ENCODE measurements at places on chromosomes 16 and 17.

- DNase-seq, result no peak
Measured at GRCh38 chr17:28173801-28174200, 131.3 kb downstream of the NLK start.

DNA sequence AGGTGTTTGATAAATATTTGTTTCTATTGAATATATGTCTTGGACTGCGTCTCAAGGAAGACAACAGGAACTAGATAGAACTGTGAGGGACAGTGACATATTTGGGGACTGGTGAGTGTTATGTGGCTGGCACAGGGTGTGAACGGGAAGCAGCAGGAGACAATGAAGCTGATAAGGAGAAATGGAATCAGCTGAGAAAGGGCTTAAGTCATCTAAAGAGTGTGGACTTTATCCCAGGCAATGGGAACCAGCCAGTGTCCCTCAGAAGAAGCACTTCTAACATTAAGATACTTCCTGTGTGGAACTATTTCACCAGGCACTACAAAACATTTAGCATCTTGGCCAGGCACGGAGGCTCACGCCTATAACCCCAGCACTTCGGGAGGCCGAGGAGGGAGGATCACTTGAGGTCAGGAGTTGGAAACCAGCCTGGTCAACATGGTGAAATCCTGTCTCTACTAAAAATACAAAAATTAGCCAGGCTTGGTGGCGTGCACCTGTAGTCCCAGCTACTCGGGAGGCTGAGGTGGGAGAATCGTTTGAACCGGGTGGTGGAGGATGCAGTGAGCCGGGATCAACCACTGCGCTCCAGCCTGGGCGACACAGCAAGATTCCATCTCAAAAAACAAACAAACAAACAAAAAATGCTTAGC, 41.2 kb downstream of the ARHGAP17 start:
- DNase-seq, result no peak

DNA sequence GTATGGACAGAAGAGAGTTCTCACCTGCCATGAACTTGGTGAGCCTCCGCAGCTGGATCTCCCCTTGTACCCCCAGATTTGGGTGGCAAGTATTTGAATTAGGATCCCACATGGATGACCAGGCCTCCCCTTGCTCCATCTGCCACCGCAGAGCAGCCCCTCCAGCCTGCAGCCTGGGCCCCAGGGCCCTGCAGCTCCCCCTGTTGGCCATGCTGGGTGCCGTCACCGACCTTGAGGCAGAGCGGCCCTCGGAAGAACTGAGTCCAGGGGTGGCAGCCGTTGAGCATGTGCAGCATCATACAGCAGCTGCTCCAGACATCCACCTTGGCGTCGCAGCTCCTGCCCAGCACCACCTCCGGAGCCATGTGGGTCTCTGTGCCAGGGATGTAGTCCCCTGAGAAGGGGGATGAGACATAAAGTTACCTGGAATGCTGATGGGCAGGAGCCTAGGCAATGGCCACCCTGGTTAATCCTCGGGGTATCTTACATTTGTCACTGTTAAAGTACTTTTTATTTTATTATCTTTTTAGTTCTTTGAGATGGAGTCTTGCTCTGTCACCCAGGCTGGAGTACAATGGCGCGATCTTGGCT, 9.0 kb upstream of the SPATA32 start:
- no peak for DNase-seq

DNA sequence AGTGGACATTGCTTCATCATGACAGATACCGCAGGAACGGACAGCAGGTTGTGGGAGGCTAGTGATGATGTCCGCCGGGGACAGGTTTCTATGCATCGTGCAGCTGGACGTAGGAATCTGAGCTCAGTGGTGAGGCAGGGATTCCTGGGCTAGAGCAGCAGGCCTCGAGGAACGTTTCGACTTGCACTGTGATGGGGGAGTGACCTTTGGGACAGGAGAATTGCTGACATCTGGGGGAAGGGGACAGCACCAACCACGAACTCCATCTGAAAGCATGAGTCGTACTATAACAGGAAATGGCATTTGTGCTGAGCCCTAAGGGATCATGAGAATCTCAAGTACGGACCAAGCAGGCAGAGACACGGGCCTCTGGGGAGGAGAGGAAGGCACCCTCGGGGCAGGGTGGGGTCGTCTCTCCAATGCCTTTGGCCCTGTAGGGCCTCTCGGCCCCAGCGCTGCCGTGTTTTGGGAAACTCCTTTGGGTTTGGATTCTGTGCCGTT, 65.8 kb upstream of the ENDOV start:
- DNase-seq, result no peak

DNA sequence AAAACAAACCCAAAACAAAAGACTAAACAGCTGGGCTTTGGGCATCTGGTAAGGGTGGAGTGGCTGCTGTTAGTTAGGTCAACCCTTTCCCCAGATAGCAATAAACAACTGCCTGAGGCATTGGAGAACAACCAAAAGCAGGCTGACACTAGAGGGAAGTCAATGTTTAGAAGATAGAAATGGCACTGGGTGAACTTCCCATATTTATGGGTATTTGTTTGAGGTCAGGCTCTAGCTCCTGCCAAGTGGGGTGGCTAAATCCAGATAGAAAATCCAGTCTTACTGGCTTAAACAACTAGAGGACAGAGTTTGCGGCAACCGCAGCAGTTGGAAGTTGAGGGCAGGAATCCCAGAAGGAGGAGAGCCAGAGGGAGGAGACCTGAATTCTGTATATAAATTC, 79.4 kb downstream of the SDK2 start:
- DNase-seq, result no peak

DNA sequence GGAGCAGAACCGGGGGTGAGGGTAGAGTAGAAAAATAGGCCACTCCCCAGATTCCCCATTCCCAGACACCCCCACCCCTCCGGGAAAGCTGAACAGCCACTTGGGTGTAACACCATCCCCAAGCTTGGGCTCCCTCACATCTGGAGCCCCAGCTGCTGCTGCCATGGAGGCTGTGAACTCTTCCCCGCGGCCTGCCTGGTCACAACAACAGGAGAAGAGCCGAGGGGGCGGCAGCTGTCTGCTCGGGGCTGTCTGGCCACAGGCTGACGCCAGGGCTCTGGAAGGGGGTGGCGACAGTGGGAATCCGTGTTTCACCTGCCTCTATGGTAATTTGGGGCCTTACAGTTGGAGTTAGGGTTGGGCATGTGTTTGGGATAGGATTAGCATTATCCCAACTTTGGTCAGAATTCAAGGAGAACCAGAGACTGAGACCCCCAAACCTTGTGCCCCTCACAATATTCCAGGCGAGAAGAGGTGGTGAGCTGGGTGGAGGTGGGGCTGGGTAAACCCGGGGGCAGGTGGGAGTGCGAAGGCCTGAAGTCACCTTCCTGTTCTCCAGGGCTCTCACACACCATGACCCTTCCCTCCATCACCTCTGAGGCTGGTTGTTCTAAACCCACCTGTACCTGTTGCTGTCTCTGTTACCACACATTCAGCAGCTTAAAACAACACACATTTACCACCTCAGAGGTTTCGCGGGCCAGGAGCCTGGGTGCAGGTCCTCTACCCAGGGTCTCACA, 29.7 kb upstream of the NXPH3 start:
- no peak for DNase-seq

DNA sequence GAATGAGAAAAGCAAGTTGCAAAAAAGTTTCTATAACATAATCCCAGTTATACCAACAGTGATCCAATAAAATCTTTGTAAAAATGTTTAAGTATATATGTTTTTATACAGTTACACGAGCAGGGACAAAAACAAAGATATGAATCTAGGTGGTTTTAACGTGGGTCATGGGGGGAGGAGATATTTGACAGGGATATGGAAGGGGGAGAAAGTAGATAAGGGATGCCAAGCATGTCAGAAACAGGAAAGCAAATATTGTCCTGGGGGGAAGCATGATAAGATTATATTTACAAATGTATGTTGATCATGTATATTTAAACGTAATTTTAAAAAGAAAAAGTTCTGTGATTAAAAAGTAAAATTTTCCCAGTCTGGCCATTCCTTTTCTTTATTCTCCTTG, 43.1 kb downstream of the TNRC6C start:
- no peak for DNase-seq

DNA sequence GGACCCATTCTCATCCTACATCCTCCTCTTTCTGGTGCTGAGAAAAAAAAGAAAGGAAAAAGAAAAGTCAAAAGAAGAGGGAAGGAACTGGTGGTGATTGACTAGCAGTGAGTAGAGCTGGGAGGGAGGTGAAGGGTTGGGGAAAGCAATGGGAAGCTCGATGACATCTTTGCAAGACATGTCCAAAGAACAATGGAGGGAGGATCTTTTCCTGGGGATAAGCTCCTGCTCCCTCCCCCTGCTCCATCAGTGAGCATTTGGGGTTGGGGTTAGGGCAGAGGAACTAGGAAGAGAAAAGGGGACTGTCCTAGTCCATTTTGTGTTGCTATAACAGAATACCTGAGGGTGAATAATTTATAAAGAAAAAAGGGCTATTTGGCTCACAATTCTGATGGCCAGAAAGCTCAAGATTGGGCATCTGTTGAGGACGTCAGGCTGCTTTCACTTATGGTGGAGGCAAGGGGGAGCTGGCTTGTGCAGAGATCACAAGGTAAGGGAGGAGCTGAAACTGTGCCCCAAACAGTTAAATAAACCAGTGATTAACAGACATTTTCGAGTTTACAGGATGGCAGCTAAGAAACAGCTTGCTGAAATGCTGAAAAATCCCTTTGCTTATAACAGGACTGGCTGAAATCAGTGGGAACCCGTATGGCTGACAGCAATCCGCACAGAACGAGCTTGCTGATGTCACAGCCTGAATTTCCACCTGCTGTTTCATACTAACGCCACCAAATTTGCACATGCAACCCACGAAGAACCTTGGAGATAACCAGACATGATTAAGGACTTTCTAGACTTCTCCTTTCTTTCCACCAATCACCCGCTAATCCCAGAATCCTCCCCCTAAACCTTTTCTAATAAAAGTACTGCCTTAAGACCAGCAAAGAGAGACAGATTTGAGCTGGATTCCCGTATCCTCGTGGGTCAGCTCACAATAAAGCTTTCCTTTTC, 1.6 kb upstream of the ODF4 start:
- DNase-seq, result no peak

GRCh38 chr17:32596628-32597027, 109.8 kb downstream of the CDK5R1 start:
- DNase-seq, result peak; percentile 44

DNA sequence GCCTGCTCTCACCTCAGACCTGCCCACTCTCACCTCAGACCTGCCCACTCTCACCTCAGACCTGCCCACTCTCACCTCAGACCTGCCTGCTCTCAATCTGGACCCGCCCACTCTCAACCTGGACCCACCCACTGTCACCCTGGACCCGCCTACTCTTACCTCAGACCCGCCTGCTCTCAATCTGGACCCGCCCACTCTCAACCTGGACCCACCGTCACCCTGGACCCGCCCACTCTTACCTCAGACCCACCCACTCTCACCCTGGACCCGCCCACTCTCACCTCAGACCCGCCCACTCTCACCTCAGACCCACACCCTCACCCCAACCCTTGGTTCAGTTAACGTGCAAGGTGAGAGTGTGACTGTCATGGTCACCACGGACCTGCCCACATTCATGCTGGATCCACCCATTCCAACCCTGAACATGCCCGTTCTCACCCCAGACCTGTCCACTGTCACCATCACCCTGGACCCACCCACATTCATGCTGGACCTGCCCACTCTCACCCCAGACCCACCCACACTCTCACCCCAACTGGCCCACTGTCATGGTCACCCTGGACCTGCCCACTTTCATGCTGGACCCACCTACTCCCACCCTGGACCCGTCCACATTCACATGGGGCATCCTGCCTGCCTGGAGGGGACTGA, 31.2 kb upstream of the ENPP7 start:
- DNase-seq, result no peak

- DNase-seq, result no peak
Measured at GRCh38 chr16:11030990-11031510, 86.7 kb downstream of the CLEC16A start.

DNA sequence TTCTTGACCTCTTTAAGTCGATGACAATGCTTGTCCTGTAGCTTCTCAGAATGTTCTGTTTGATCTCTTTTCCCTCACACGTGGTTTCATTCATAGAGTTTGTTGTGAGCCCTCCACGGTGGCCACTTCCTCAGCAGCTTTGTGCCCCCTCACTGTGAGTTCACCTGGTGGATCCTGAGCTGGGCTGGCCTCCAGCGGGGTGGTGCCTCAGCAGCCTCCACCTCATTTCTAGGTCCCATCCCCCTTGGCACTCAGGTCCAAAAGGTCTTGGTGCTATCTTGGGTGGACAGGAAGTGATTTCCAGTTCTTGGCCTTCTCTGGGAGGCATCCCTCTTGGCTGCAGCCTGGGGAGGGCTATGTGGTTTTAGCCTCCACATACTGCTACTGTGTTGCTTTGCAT, 203.2 kb upstream of the WSCD1 start:
- no peak for DNase-seq

DNA sequence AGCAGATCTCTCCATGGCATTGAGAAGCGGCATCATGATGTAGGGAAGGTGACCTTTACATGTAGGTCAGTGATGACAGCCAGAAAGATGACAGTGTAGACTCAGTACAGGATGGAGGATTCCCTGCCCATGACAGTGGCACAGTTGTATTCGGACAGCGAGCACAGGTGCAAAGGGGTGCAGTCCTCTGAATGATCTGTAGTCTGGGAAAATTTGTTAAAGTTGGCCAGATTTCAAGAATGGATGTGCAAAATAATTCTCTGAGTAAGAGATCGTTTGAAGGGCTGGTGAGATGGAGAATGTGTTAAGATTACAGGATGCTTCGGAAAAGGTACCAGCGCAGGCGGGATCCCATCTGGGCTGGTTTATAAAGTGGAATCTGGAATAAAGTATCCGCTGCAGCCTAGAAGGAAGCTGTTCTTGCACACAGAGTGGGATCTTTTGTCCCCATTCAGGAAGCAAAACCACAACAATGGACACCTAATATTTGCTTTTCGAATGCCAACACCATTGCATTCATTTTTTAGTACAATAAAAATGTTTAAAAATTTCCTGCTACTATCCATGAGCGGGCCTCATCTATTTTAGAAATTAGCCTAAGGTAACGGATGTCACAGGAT, 101.2 kb downstream of the RPTOR start:
- DNase-seq, result no peak

DNA sequence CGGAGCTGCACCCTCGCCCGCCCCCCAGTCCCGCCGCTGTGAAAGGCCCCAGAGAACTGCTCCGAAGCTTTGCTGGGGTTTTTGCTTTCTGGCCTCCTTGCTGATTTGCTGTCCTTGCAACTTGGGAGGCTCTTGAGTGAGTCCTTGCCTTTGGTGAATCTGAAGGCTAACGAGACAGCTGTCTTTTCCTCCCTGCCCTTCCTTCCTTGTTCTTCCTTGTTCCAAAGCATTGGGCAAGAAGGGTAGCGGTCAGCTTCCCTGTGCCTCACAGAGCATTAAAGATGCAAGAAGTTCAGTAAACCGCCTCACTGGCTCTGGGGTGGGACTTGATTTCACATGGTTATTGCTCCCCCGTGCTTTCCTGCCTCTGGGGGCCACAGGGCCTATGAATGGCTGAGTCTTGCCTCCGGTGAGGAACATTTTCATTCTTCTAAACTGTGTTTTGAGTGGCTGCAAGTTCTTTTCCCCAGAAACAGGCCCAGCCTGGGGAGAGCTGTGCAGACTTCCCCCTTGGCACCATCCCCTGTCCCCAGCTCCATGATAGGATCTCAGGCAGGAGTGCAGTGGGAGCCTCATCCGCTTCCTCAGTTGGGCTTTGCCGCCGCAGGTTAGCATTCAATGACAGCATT, 1.4 kb downstream of the YPEL2 start:
- no peak for DNase-seq
